ENCODE measurements at places on chromosomes 4 and X.

DNA sequence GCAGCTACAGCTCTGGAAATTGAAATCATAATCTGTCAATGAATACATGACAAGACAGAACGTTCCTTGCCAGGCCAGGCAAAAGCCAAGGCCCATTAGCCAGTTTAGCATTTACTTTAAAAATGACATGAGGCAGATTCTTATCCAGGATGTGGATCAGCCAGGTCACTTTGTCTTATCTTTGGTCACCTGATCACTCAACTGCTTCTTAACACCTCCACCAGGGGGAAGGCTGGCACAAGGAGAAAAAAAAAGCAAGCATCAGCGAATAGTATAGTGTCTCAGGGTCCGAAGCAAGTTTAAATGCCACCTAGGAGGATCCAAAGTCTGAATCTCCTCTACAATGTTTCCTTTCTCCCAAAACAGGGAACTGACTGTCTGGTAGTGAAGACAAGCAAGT, 18.8 kb downstream of the ATP1B4 start:
- peak; percentile 55 for DNase-seq

- DNase-seq: no peak
Observed at GRCh38 chr4:185232370-185232769, 23.0 kb downstream of the SNX25 start.

- no peak for DNase-seq
Observed at GRCh38 chrX:47507153-47507867, 24.3 kb upstream of the ZNF41 start.

GRCh38 chr4:16952896-16953630, 54.6 kb upstream of the LDB2 start:
- DNase-seq: no peak

DNA sequence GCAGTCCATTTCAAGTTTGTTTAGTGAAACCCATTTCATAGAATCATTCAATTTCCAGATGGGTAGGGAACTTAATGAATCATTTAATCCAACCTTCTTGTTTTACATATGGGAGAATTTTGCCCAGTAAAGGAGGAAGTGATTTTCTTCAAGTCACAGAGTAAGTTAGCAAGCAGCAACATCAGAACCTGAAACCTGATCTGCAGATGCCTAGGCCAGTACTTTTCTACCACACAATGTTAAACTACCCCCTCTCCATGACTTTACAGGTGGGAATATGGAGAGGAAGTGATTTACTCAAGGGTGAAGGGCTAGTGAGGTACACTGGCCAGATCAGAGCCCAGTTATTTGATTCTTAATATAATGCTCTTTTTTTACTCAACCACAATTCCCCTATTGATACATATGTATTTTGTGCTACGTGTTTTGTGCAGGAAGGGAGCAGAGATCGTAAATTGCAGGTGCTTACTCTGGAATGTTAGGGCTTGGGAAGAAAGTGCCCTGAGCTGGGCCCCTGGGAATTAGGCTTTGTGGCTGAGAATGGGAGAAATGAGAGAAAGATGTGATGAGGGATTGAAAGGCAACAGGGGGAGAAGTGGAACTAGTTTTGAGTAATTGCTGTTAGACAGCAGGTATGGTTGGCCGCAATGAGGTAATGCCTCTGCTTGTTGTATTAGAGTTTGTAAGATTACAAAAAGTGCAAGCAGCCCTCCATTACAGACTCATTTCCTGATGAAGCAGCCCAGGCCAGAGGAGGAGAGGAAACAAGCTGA, 6.8 kb downstream of the LHFPL1 start:
- DNase-seq: no peak

GRCh38 chr4:183074288-183074990, 24.6 kb upstream of the WWC2 start:
- peak; percentile 67 for DNase-seq

GRCh38 chr4:14152834-14153519, 525.5 kb upstream of the BOD1L1 start:
- no peak for DNase-seq

DNA sequence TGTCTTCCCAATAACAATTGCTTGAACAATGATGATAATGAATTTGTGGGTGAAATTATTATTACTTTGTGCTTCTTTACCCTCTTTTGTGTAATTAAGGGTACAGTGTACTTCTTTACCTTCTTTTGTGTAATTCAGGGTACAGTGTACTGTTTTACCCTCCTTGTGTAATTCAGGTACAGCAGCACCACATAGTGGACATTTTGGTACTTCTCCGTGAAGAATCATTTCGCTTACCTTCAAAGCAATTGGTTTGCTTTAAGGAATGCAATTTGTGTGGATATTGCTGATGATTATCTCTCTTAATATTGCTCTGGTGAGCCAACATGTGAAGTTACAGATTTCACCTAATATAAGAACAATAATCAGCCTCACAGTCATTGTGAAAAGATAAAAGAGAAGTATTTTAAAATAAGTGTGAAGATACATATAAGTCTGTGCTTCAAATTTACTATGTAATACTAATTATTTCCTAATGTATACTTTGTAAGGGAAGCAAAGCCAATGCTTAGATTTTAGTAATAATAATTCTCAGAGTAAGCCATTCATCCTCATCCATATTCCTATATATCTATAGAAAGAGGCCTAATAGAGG, 27.2 kb upstream of the SEC24B start:
- peak; percentile 65 for DNase-seq

DNA sequence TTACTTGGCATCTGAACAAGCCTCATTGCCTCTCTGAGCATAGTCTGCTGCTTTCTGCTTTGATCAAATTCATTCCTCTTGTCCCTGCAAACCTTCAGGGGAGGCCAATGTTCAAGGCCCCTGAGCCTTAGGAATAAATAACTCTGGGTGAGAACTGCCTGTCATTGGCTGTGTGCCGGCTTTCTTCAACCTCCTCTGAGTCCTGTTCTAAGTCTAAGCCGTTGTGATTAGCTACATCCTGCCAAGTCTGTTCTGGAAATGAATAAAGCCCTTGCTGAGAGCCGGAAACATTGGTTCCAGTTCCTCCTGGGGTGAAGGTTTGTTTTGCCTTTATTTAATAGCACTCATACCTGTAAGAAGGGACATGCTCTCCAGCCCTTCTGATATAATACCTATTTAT, 13.8 kb downstream of the RNF4 start:
- no peak for DNase-seq

GRCh38 chr4:15706646-15707362, 3.9 kb downstream of the BST1 start:
- DNase-seq: no peak

DNA sequence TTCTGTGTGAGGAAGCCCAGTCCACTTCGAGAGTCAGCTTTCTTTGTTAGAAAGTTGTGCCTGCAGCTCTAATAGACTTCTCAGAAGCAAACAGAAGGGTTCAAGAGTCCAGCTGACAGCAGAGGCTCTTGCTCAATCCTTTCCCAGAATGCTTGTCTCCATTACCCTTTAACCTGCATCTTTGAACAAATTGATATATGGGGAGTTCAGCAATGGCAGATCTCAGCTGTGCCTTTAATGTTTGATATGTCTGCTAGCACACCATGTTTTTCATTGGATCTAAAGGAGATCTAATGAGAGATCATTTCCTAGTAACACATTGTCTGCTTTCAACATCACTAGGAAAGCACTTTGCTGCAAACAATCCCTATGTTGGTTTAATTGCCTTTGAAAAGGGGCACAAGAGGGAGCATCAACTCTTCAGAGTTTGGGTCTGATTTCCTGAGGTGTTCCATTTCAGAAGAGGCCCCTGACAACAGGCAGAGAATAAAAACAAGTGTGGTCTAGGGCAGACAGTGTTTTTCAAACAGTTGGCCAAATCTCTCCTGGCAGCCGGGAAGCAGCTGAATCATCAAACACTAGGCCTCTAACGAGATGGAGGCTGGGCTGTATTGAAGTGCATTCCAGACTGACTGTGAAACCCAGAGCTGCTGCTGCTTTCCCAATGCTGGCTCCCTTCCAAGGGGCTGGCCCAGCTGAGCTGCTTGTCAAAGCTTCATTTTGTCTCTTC, 55.5 kb downstream of the LUZP4 start:
- DNase-seq: peak; percentile 83

DNA sequence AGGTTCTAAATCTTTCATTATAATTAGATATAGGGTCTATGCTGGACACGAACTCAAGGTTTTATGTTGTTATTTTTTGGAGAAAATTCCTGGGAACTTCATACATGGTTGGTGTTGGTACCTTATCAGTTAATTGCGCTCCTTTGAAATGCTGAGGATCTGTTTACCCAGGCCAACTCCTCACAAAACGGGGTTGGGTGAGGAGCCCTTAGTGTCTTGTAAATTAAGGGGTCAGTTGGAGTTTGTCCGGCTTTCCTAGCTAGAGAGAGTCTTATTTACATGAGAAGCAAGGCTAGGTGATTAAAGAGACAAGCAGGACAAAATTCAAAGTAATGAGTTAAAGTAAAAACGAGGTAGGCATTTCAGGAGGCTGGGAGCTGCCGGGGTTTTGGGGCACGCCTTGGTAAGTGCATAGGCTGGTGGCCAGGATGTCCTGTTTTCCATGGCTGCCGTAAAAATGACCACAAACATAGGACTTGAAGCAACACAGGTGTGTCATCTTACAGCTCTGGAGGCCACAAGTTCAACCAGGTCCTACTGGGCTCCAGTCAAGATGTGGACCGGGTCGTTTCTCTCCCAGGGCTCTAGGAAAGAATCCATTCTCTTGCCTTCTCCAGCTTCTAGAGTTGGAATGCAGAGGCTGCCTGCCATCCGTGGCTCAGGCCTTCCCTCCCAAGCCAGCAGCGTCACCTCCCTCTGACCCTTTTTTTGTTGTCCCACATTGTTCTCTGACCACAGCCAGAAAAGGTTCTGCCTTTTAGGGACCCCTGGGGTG, 19.8 kb downstream of the PSAPL1 start:
- DNase-seq: peak; percentile 56
